Posterior cingulate gyrus (tissue), 11 donors: ENCODE measurements at places on chromosomes 2 and 18.

- no peak for DNase-seq
These were observed 77.2 kb downstream of the NEURL3 start for GRCh38 chr2:96427917-96428316.

DNA sequence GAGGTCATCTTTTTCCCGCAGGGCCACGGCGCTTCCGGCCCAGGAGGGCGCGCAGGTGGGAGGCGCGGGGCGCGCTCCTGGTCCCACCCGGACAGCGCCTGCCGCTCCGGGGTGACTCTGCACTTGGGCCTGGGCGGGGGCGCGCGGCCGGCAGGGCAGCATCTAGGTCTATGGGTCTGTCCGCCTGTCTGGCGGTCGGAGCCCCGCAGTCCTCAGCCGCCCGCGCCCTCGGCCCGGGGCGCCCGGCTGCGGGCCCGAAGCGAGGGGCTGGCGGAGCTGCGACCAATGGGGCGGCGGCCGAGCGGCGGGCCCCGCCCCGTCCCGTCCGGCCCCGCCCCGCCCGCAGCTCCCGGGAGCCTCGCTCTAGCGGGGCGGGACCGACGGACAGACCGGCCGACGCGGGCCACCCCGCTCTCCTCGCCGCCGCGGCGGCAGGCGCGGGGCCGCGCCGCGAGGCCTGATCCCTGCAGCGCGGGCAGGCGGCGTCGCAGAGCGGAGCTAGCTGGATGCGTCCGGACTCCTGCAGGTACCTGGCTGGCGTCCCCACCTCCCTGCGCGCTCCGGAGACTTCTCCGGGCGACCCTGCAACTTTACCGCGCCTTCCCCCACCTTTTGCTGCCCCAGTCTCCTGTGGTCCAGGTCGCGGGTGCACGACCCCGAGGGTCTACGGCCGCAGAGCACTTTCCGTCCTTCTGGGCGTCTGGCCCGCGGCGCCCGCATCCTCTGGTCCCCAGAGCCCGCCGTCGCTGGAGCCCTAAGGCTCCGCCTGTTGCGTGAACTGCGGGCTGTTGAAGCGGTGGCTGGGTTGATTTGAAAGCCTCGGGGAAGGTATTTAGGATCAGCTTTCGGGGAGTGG is at the start of gene KCNS3:
TSS of gene KCNS3 (plus strand) at position 387 of the 856 bp plus-strand sequence. CDS start 52,342 bp downstream, outside the sequence.
- DNase-seq: no peak

GRCh38 chr2:41736586-41736985 is 311.2 kb upstream of the PKDCC start:
- no peak for DNase-seq

DNA sequence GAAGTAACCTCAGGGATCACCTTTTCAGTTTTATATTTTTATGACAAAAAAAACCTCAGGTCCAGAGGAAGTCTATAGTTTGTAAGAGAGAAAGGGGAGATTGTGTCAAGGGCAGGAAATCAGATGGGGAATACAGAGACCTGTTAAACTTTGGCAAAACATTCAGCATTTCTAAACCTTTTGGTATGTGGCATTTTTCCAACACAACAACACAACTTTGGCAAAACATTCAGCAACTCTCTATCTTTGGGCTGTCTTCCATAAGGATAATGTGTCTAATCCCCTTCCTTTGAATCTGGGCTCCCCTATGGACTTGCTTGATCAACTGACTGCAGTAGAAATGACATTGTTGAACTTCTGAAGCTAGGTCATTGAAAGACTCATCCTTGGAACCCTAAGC is 220.6 kb upstream of the CCDC68 start:
- no peak for DNase-seq

DNA sequence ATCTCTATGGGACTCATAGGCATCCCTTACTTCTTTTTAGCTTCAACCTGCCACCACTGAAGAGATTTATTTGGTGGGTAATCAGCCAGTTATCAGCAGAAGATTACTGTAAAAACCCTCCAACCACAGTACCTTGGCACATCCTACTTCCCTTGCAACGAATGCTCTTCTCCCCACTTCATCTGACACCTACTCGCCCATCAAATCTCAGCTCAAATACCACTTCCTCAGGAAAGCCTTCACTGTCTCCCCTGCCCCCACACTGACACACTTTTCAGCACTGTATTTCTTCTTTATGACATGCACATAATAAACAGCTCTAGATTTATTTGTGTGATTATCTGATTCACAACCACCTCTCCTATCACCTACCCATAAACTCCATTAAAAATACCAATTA is 3.1 kb downstream of the KDSR start:
- no peak for DNase-seq

DNA sequence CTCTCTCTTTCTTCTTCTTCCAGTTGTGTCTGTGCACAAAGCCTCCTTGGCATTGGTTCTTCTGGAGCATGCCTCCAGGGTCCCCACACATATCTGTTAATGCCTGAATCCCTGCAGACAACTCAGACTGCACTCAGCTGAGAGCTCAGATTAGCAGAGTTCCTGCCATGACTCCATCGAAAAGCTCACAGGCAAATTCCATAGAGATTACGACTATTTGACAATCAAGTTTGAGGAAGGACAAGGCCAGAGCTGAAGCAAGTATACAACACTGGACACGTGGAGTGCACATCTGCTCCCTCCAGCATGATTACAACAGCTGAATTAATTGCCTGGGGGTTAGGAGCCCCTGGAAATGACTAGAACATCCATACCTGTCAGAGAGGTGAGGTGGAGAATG is 190.7 kb downstream of the INSIG2 start:
- no peak for DNase-seq

- no peak for DNase-seq
These were observed 432.2 kb upstream of the SPRED2 start for GRCh38 chr2:65864619-65865018.

GRCh38 chr18:57579934-57580333 is 6.6 kb downstream of the FECH start:
- DNase-seq: no peak

DNA sequence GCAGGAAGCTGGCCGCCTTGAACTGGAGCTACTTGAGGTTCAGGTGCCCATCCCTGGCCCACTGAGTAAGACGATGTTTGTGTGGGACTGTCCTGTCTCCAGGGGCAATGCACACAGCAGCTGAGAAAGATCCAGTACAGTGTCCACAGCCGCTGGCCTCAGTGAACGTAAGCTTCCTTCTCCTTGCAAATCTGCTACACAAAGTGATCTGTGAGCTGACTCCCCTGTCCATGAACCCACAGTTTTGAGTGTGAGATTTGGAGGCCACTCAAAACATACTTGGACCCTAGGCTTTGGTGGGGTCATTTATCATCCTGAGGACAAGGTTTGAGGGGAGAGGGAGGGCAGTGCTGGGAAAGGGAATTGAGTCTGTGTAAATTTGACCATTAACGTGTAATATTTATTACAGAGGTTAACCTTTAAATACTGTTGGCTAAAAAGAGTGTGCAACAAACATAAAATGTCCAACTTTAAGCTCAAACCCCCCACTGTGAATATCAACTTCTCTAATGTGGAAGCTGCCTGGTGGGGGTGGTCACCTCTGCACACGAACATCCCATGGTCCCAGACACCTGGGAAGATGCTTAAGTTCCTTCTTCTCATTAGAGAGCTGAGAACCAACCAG is 4.9 kb upstream of the CYS1 start:
- DNase-seq: no peak

DNA sequence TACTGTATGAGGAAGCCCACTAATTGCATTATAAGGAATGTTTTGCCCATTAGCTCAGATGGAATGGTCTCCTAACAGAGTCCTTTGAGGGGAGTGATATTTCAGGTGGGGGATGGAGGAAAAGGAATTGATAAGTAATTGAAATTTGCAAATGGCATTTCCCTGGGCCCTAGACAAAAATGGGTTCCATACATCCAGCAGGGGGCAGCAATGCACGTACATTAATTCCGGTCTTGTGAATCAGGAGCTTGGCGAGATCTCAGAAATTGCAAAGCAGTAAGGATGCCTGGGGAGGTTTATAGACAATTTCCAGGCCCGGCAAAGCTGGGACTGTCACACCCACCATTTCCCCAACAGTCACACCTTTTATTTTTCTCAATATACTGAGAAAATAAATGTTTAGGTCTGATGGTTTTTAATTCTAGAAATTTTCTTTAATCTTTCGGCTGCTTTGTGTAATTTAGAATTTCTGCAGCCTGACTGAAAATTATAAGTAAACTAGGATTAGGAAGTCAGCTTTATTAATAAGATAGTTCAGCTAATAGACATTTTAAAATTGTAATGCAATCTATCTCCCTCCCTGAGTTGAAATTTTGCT is 122.8 kb downstream of the LYPD1 start:
- DNase-seq: peak; percentile 84

DNA sequence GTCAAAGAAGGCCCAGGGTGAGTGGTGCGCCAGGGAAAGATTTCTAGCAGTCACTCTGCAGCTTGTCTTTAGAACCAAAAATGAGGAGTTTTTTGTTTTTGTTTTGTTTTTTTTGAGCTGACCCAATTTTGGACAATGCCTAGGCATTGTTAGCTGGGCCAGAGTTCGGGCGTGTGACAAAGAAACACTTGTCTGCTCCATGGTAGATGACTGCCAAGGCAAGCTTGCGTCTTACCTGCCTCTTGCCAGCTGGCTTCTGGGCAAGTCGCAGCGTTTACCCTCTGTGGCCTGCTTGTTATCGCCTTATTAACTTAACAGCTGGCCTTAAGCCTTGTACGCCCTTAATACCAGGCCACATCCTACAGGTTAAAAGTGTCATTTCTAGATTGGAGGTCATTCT is 114.3 kb downstream of the GALNT1 start:
- DNase-seq: peak; percentile 93

DNA sequence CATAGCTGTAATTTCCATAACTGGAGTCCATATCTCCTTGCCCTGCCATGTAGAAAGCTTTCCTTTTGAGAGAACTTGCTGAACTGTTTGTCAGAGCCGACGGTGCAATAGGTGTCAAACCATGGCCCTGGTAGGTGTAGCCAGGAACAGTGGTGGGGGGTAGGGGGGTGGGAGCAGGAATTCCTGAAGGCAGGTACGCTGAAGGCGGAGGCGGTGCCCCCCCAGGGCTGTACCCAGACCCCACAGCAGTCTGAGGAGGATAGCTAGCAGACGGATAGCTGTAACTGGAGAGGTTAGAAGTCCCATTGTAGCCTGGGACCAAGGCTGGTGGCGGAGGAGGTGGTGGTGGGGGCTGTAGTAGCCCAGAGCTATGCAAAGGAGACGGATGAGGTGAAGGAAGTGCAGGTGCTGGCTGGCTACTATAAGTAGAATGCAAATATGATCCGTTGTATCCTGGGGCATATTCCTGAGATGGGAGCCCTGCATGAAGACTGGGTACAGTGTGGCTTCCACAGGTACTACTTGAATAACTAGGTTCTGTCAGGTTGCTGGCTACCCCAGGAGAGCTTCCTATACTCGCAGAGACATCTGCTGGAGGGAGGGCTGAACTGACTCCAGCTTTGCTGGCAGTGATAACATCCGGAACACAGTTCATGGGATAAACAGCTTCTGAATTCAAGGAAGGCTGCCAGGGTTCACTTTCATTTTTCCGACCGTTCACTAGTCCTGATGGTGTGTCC is 124.8 kb downstream of the FIGN start:
- DNase-seq: no peak

DNA sequence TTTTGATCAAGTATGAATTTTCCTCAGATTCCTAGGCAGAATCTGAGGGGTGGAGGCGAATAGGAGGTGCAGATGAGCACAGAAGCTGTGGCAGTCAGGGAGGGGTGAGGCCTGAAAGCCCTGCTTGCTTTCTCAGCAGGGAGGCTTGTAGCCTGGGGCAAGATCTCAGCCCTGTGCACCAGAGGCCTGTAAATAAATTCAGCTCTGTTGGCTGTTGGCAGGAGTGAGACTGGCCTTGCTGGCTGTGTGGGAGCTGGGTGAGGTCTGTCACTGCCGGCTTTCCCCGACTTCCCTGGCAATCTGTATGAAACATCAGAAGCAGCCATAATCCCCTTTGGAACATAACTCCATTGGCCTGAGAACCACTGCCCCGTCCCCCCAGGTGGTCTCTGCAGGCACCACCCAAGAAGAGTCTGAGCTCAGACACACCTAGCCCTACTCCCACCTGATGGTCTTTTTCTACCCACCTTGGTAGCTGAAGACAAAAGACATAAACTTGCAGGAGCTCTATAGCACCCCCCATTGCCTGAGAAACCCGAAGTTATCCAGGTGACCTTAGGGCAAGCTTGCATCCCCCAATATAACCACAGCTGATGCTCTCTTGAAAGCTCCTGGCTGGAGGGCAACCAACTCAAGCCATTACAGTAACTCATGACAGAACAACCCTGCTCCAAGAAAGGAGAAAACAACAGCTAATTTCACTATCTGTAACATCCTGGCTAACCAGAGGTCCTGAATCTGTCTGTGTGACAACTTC is 32.3 kb downstream of the EVA1A start:
- DNase-seq: no peak
